ENCODE measurements at places on chromosomes 6 and 20.
A peak's percentile ranks its signal among the peaks of the same experiment; 100 is the strongest.

- DNase-seq: no peak
These were observed 122.6 kb downstream of the SULF2 start for GRCh38 chr20:47662483-47663353.

DNA sequence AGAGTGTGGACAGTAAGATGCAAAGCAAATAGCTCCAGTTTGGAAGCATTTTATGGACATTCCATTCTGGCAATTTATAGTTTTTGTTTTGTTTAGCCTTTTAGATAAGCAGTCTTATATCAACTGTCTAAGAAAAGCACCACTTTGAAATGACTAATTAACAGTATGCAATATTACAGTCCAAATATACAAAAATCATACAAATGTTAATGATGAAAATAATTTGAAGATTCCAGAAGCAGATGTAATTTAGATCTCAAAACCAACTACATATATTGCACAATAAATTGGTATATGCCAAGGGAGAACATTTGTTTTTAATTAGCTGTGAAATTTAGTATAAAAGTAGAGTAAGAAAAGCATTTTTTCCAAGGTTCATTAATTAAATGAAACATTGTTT lies 158.8 kb downstream of the KIF6 start:
- DNase-seq: no peak

GRCh38 chr6:11089695-11090094 lies 3.9 kb upstream of the SMIM13 start:
- DNase-seq: no peak

DNA sequence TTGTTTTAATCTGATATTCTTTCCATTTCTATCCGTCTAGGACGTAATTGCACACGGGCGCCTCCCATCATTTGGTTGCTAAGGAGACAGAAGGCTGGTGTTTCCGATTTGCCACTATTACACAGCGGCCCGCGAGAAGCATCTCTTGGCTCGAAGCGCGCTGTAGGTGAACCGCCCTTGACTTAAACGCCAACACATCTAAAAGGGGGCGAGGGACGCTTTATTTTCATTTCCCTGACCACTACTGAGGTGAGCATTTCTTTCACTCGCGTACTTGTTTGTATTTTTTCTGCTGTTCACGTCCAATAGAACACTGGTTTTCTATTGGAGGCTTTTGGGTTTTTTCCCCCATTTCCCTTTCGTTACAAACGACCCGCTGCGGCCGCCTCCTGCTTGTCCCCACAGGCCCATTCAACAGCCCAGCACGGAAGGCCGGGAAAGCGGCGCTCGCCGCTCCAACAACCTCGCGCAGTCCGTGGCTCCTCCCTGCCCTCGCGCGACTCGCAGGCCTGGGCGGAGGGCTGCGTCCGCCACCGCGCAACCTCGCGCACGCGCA lies 505 bp upstream of the WRNIP1 start:
- peak; percentile 50 for DNase-seq

- no peak for DNase-seq
These were observed 1.5 kb upstream of the MSH5 start for GRCh38 chr6:31737991-31738979.

DNA sequence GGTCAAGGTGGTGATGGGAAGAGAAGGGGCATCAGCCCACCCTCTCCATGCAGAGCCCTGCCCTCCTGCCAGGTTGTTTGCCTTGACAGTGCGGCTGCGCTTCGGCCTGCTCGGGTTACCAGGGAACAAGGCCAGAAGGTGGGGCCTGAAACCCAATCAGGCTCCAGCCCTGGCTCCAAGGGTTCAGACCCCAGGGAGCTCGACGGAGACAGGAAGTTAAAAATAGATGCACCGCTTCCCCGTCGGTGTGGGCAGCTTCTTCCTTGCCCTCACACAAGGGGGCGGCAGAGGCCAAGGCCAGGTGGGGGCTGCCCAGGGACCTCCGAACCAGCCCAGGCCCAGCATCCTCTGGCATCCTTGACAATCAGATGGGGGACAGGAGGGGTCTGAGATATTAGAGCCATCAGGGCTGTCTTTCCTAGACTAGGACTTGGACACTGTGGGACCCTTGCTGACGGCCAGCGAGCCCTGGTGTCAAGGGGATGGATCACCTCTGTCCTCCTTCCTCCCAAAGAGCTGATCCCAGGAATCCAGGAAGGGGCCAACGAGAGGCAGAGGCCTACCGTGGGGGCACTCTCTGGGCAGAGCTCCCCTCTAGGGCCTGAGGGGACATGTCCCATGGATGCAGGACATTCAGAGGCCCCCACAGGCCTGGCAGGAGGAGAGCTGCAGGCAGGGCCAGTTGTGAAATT lies 65.2 kb downstream of the RIPOR3 start:
- peak; percentile 11 for DNase-seq

DNA sequence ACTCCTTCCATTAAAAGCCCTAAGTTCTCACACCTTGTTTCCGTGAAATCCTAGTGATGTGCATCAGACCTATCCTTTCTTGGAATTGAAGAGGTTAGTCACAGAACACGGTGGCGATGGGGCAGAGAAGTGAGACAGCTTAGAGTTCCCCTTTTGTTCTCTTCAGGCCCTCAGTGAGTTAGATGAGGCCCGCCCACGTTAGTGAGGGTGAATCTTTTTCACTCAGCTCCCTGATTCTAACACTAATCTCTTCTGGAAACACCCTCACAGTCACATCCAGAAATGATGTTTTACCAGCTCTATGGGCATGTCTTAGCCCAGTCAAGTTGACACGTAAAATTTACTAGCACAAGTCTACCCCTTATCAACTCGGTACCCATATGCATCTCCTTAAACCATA lies 172.7 kb upstream of the NOX3 start:
- no peak for DNase-seq

- no peak for DNase-seq
These were observed 249.0 kb upstream of the JARID2 start for GRCh38 chr6:14996892-14997291.

DNA sequence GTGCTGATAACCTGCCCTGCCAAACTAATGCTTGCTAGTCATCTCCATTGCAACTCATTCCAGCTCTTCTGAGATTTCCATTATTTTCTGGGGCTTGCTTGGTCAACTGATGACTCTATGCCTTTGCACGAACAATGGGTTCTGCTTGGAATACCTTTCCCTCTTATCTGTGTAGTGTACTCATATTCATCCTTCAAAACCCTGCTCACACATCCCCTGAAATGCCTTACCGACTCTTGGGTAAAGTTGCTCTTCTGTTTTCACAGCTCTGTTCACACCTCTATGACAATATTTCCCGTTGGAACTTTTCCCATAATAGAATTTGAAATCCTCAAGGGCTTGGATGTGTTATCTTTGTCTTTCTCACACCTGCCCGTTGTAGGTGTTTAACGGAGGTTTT lies 331.0 kb upstream of the SOX4 start:
- DNase-seq: no peak

- no peak for DNase-seq
These were observed 91.4 kb downstream of the PRKN start for GRCh38 chr6:162636167-162636566.

- no peak for DNase-seq
These were observed 54.4 kb downstream of the DTNBP1 start for GRCh38 chr6:15608396-15608795.

GRCh38 chr6:145863366-145863765 lies 48.8 kb upstream of the FBXO30 start:
- DNase-seq: no peak

- DNase-seq: no peak
These were observed 82.6 kb upstream of the PREP start for GRCh38 chr6:105485456-105485855.

DNA sequence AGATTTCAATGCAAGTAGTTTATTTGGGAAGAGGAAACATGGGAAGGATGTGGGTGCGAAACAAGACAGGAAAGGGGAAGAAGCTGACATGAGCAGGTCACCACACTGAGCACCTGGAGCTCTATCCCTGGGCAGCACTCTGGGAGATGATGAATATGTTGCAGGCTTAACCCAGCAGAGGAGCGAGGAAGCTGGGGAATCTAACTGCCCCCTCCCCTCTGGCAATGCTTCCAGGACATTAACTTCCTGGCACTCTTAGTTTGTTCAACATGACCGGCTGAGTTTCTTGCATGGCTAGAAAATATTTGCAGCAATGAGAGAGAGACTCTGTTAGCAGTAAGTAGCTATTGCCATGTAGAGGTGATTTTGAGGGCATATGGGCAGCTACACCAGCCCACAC lies 4.9 kb upstream of the ADA start:
- DNase-seq: no peak

DNA sequence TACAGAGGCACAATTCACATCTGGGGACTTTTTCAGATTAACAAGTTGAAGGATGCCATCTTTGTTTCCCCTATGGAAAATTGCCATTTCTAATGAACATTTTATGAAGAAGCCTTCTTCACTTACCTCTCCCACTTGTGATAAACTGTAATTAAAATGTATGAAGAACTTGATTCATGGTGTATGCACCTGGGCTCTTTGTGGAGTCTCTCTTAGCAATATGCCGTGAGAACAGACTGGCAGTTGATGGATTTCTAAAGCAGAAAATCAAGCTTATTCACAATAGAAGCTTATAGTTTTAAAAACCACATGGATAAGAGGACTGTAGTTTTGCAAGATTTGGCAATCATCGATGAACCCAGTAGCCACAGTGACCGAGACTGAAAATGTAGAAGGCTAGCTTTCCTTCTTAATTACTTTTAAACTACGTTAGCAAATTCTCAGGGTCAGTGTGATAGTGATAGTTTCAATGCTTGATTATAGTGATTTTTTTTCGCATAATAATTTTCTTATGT lies 270.6 kb downstream of the PRL start:
- no peak for DNase-seq

- no peak for DNase-seq
These were observed 202.8 kb upstream of the CST7 start for GRCh38 chr20:24746351-24746685.

DNA sequence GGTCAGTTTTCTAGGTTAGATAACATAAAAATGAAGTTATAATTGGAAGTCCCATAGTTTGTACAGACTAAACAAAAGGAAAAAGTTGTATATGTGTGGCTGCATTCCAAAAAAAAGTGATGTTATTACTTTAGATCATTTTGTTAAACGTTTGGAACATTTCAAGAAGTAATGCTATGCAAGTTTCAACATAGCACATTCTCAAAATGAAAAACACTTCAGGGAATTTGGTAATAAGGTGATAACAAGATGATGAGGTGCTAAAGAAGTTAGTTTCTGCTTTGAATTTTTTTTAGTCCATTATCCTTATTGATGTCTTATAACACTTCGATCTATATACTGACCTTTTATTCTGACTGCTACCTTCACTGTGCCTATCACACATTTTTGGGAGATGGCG lies 250.7 kb downstream of the PHF3 start:
- no peak for DNase-seq

DNA sequence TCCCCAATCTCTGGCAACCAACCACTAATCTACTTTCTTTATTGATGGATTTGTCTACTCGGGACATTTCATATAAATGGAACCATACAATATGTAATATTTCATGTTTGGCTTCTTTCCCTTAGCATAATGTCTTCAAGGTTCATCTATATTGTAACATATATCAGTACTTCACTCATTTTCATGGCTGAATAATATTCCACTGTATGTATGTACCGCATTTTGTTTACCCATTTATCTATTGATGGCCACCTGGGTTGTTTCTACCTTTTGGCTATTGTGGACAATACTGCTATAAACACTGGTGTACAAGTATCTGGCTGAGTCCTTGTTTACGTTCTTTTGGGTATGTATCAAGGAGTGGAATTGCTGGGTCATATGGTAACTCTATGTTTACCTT lies 48.4 kb downstream of the PANK2 start:
- DNase-seq: no peak

DNA sequence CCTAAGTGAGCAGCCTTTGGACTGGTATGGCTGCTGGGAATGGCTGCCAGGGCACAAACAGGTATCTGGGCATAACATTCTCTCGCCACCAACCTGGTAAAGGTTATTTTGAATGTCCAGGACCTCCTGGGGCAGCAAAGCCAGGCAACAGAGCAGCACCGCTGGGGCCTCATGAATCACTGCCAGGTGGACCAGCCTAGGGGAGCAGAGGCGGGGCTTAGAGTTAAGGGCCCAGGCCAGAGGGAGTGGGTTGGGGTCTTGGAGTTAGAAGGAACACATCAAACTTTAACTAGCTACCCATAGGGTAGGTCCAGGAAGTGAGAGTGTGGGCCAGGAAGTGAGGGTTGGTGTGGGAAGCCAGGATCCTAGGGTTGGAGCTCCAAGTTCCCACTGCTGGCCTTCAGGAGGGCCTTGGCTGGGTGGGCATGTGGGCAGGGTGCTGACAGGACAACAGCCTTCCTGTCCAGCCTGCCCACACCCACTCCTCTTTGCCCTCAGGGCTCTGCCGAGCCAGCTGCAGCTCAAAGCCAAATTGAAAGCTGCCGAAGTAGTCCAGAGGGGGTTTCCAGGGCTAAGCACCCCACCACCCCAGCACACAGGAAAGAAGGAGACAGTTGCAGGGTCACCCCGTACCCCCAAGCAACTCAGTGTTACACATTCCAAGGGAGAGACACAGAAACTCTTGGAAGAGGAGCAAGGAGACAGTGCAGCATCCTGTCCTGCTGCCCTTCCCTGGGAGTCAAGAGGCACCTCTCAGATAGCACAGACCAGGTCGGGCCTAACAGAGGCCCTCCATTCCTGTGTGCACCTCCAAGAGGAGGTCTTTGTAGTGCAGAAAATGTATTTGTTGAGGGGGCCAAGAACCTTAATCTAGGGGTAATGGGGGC lies 2.6 kb downstream of the NFKBIE start:
- DNase-seq: no peak

DNA sequence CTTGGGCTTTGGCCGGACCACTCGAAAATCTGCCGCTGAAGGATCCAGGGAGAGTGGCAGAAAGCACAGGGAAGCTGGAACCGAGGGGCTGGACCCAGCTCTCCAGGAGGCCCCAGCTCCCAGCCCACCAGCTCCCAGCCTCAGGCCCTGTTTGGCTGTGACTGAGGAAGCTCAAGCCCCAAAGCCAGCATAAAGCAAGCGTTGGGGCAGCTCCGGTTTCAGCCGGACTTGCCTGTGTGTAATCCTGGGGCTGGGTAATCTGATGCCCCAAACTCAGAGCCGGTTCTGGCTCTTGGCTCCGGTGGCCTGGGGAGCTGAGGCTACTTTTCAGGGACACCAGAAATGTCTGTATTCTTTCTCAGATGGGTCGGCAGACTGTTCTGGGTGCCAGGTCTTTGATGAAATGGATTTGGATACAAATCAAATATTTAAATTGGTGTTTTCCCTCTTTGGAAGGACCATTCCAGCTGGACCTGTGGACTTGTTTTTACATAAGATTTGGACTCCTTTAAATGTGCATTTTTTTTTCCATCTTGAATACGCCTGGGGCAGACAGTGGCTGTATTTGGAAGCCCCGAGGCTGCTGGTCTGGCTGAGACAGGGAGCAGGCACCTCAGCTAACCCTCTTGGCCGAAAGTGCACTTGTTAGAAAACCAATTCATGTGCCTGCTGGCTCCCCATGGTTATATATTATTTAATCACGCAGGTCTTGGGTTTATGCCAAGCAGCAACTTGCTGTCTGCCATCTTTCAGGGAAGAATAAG lies 29.7 kb downstream of the RPP40 start:
- no peak for DNase-seq

GRCh38 chr6:167766986-167767714 lies 59.6 kb upstream of the AFDN start:
- DNase-seq: no peak

DNA sequence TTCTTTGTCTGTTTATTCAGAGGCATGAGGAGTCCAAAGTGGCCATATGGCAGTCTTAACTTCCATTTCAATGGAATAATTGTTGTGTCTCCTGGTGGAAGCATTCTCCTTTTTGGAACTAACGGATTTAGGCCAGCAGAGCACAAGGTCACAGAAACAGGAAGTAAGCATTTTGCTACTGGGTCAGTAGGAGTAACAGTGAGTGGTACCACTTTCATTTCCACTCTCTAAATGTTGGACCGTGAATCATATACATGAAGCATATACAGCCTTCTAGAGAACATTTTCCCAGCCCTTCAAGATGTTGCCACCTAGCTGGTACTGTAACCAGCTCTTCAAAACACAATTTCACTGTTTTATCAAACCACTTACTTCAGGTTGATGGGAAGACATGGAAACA lies 182.8 kb downstream of the EYS start:
- no peak for DNase-seq
